Kasumi-1 (cell line): ENCODE measurements at places on chromosomes 13 and 19.
A peak's percentile ranks its signal among the peaks of the same experiment; 100 is the strongest.

DNA sequence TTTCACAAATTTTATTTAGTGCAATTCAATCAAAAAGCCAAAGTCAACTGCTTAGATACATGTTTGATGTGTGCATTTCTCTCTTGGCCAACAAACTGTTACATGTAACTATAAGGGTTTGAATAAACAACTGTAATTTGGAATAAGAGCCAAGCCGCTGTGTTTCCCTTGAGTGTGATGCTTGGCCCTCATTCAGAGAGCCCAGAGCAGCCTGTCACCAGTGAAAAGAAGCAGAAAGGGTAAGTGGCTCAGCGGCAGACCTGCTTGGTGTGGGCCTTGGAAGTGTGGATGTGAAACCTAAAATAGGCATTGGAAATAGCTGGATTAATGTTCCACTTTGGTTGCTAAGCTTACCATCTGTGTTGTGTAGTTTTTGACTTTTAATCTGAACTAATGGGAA, 924.6 kb downstream of the OLFM4 start:
- DNase-seq = no peak

GRCh38 chr19:5037936-5038335, 69.0 kb downstream of the KDM4B start:
- DNase-seq = no peak

GRCh38 chr19:7799640-7800355, 30.2 kb upstream of the EVI5L start:
- DNase-seq = peak; percentile 77

DNA sequence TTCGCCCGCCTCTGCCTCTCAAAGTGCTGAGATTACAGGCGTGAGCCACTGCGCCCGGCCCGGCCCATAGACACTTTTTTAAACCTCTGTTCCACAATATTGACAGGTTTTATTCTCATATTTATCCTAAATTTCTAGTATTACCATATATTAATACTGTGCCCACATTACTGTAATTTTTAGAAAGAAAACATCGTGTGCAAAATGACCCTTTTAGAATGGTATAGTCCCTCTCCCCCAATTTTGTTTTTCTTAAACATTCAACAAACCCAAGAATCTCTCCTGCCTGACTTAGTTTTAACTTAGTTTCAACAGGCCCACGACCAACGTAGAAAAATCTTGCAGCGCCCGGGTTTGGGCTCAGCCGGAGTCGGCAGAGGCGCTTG, 9.1 kb downstream of the CDX2 start:
- DNase-seq = no peak

DNA sequence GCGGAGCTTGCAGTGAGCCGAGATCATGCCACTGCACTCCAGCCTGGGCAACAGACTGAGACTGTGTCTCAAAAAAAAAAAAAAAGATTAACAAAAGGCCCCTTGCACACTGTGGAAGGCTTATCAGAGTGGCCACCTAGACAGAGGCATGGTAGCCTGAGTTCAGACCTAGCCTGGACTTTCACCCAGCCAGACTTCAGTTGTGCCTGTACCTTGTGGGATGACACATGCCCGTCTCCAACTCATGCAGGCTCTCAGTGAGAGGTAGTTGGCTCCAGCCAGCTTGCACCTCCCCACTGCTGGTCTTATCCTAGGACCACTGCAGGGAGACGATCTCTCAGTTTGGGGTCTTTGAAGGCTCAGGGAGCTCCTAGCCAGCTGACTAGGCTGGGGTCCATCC, 52.2 kb downstream of the GATAD2A start:
- no peak for DNase-seq

GRCh38 chr19:49145573-49146407, 9.4 kb downstream of the HRC start:
- peak; percentile 83 for DNase-seq

DNA sequence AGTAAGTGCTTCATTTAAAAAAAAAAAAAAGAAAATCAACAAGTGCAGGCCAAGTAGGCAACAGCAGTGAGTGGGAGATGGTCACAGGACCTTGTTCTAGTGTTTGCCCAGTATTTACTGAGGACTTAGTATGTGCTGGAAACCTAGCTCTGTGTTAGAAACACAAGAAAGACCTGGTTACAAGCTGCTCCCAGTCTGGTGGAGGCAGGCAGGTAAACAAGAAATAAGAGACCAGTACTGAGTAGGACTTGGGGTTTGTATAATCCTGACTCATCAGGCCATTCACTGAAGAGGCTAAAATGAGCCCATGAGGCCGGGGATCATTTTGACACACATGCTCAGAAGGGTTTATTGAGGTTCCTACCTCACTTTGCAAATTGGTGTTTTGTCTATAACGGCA, 21.5 kb upstream of the SERPINE3 start:
- DNase-seq = no peak

DNA sequence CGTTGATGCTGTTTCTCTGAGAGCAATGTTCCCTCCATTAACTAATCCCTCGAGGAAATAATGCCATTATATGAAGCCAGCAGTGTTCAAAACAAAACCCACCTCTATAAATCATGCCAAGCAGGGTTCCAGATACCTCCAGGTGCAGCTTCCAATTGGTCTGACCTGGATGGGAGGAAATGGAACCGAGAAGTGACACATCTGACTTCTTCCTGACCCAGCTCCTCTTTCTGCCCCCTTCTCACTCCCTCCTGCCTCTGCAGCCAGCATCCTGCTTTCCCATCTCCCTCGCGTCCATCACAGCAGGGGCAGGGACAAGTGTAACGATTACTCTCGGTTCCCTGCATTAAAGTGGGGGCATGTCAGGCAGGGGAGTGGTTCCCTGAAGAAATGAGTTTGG, 37.5 kb downstream of the HSPH1 start:
- DNase-seq = no peak

- DNase-seq = no peak
Measured at GRCh38 chr13:29760544-29760943, 89.9 kb downstream of the UBL3 start.

DNA sequence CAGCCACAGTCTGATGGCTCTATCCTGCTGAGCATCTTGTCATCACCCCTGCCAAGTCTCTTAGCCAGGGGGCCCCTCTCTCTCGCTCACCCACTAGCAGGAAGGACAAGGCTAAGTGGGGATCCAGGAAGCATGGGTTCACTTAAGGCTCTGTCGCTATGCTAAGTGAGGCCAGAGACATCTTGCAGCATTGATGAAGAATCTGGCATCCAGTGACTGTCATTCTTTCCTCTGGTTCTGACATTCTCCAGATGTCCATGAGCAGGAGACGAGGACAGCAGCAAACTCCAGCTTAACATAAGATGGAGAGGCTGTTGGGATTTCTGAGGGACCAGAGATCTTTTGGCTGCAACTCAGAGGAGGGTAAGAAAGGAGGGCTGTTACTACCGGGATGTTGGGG, 230.2 kb downstream of the TSHZ3 start:
- DNase-seq = no peak

DNA sequence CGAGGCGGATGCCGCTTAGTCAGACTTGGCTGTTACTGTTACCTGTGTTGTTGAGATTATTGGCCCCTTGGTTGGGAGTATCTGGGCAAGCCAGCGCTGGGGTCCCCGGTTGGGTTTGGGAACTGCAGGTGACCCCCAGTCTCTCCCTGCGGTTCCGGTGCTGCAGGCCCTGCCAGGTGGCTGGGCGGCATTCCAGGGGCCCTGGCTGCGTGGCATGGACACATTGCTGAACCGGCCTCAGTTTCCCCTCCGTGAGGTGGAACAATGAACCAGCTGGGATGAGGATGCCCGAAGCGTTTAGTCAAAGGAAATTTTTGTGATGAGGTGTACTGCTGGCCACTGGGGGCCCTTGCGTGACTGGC, 538 bp downstream of the B3GNT3 start:
- no peak for DNase-seq

GRCh38 chr19:52028780-52029123, 573 bp upstream of the ZNF614 start:
- DNase-seq = no peak

- DNase-seq = no peak
Measured at GRCh38 chr19:15717809-15718208, 10.0 kb upstream of the OR10H2 start.

- DNase-seq = no peak
Measured at GRCh38 chr19:11574689-11575088, 2.8 kb downstream of the ACP5 start.

GRCh38 chr13:62643799-62644524, 1228.3 kb upstream of the PCDH20 start:
- DNase-seq = no peak

- DNase-seq = no peak
Measured at GRCh38 chr19:15934332-15935078, at the start of gene CYP4F11. Gene CYP4F11, minus strand, starts transcription at chr19:15934529. Its CDS starts 121 bp downstream, at chr19:15934408.

- peak; percentile 84 for DNase-seq
Measured at GRCh38 chr19:13839130-13839937, 37.6 kb upstream of the NANOS3 start.
